GM23248 (cell line): ENCODE measurements at places on chromosomes 6 and 20. TPM values are rescaled to one million over a fixed set of nuclear protein-coding genes. Genes with fewer than 3 reads are reported as not detected.
A peak's percentile ranks its signal among the peaks of the same experiment; 100 is the strongest.

HSPA1L gene
- 0.85 and 0.91 TPM in 2 replicates for polyA plus RNA-seq

KCNK17 gene
- polyA plus RNA-seq: not detected in 2 replicates

GRCh38 chr20:57558614-57559288, 2.2 kb upstream of the PCK1 start:
- no peak for DNase-seq

DNA sequence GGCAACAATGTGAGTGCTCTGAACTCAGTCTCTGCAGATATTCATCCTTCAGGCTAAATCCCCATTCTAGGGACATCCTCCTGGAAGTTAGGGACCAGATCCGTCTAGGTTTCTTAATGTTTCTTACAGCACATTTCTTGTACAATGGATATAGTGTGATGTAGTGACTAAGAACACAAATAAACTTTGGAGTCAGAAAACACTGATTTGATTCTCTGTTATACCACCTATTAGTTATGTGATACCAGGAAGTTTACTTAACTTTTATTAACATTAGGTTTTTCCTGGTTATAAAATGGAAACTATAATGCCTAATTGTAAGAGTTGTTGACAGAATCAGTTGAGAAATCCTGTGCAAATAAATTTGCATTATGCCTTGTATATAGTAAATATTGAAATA, 57.6 kb upstream of the KCNQ5 start:
- DNase-seq: no peak

DNA sequence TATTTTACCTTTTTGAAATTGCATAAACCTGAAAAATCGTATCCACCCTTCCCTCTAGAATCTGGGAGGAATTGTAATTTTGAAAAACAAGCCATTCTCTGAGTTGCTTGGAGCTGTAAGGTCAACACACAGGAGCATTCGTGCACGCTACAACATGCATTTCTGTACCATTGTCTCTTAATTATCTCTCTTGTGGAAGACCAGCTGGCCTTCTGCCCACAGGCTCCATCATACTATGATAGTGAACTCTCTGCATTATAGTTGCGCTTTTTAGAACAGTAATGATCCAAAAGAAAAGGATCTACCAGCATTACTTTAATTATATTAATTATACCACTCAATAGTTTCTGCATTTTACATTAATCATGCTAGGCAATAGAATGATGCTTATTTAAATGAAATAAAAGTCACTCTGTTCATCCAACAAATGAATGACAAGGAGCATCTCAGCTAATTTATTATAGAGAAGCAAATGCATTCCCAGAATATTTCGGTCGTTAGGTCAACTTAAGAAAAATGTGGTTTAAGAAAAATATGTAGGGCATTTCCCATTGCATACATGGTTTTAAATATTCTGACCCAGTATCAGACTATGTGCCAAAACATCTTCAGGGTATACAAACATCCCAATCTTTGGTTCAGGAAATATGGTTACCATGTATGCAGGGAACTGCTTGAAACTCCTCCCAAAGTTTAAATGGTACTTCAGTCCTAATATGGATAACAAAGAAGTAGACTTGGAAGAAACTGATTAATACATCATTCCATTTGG, 263.5 kb downstream of the TFAP2A start:
- no peak for DNase-seq

DNA sequence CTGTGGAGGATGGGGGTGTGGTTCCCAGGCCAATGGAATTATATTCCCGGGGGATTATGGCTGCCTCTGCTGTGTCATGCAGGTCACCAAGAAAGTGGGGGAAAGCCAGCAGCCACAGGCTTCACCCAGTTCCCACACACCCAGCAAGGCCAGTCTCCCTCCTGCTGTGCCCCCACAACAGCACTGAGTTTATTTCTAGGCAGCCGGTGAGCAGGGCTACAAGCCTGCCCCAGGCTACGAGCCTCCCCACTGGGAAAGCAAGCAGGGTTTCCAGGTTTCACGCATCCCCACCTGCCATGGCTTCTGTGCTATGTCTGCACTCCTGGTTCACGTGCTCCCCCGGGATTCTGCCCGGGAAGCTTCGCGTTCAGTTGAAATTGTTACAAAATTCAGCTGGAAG, 72.6 kb downstream of the ERMARD start:
- DNase-seq: no peak

DNA sequence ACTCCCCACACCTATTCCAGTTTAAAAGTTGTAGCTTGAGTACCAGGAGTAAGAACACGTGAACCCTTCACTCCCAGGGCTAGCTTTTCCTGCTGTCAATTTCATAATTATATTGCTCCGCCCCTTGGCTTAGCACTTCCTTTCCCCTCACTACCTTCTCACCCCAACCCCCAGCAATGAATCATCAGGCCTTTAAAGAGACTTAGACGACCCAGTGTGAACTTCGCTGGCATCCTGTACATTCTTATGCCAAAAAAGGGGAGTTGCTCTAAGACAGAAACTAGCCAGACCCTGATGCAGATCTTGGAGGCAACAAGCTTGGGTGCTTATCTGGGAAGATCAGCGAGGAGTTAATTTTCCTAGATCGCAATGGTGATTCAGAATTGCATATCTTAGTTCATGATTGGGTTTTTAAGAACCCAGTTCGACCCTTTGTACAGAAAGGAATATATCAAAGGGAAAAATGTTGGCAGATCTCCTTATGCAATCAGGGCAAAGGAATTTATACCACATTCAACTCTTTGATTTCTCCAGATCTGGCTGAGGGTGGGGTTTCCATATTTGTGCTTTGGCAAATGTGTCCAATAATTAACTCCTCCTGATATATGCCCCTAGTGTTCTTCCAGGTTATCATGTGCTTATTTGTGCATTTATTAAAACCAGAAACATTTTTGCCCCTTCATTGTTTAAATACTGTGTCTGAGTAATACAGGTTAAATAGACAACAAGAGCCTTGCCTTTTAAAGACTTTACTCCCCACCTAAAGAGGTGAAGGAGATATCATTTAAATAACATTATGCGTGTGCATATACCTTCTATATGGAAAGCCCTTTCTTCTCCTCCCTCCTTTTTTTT, 8.1 kb upstream of the ATXN1 start:
- DNase-seq: peak; percentile 92

DNA sequence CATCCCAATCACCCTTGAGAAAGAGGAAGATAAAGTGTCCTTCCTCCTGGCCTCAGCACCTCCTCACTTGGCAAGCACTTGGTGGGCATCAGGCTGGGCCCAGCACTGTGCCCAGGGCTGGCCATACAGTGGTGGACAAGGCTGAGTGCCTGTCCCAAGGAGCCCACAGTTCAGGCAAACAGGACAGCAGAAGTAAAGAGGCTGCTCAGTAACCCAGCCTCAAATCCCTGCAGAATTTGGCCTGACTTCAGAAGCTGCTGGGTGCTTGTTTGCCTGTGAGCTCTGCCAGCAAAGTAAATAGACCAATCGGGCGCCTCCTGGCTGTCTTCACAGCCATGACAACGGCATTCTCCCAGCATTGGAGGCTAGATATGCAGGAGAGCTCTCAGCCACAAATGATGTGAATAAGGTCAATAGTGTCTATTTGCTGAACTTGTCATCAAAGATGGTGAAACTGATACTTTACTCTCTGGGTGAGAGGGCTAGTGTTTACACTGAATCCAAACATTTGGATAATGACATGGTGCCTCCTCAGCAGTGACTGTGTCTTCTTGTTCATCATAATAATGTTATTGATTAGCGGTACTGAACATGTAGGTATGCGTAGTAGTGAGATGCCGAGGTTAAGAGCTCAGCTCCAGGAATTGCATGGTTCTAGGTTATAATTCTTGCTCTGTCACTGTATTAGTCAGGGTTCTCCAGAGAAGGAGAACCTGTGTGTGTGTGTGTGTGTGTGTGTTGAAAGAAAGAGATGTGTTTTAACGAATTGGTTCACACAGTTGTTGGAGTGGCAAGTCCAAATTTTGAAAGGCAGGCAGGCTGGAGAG, 36.9 kb upstream of the FANCE start:
- DNase-seq: peak; percentile 94

GRCh38 chr6:89708316-89708715, 69.8 kb upstream of the LYRM2 start:
- DNase-seq: no peak

DNA sequence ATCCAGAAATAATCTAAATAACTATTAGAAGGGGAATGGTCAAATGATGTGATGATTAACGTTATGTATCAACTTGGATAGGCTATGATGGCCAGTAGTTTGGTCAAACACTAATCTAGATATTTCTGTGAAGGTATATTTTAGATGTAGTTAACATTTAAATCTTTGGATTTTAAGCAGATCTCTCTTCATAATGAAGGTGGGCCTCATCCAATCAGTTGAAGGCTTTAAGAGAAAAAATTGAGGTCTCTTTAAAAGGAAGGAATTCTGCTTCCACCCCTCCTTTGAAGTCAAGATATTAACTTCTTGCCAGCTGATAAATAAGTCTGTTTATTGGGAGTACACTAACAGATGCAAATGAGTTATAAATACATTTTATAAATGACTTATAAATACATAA, 760.0 kb upstream of the SLC35B3 start:
- DNase-seq: no peak

- DNase-seq: no peak
Observed at GRCh38 chr20:24275946-24276705, 193.3 kb upstream of the SYNDIG1 start.
